Iris pigment epithelial cell (primary cell): ENCODE measurements at places on chromosomes 7 and 10.

DNA sequence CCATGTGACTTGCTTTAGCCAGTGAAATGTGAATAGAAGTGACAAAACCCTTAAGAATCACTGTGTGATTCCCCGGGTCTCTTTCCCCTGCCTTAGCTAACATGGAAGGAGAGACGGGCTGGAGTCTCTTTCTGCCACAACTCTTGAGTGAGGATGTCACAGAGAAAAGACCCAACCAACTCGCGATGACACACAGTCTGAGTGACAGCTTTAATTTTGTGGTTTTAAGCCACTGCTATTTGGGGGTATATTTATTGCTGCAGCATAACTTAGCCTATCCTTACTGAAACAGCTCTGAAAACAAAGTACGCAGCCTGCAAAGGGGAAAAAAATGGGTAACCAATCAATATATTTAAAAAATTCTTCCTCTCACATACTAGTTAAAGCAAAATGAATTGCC, 319.4 kb downstream of the CALN1 start:
- DNase-seq: no peak

GRCh38 chr10:51371743-51372142, 297.5 kb downstream of the PRKG1 start:
- DNase-seq: no peak

DNA sequence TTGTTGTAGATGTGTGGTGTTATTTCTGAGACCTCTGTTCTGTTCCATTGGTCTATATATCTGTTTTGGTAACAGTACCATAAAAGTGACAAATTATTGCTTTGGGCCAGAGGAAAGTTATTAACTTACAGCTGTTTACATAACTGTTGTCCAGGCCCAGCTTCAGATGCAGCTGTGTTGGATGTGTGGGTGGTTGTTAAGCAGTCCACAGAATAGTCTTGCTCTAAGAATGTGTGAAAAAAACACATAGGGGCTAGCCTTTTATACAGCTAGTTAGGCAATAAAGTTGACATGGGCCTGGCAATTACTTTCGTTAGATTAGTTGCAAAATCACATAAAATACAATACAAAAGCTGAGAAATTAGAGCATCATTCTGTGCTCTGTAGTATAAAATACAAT, 31.9 kb downstream of the DLD start:
- peak; percentile 42 for DNase-seq

DNA sequence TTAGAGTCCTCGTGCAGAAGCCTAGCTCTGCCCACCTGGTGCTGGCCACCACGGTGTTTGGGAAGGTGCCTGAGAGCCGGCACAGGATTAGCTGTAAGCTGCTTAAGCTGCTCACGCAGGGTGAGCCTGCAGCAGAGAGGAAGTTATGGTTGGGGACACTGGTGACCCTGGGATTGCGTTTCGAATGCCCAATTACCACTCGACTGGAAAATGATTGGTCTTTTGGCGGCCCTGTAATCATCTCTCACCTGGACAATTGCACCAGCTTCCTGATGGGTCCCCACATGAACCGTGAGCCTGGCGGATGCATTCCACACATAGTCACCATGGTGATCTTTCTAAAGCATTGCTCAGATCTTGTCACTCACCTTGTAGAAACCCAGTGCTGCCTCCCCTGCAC, 442.3 kb upstream of the ZMIZ1 start:
- DNase-seq: no peak

DNA sequence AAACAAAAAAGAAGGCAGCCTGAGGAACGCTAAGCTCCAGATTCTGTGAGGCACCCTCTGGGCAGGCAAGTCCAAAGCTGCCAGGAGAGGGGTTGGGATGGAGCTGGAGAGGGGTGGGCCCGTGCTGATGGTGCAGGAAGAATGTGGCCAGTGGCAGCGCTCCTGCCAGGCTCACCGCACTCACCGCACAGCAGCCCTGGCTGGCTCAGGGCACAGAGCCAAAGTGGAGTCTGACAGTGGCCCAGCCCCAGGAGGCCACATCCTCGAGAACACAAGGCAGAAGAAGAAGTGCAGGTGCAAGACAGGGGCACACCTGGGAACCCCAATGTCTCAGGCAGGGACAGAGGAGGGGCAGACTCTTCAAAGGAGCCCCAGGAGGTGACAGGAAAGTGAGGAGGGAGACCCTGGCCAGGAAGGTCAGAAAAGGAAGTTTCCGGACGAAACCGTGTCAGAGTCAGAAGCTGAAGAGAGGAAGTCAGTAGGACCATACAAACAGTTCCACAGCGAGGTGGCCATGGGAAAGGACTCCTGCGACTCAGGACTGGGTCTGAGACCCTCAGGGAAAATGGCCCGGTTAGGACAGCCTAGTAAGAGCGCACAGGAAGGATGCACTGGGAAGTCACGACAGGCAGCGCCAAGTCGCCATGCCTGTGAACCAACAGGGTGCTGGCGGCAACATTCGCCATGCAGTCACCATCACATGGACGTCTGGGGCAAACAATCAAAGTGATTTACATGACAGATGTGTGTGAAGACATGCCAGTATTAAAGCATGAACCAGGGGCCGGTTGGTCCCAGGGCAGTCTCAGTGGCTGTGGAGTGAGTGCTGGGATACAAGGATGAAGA, 54.4 kb downstream of the COBL start:
- no peak for DNase-seq
